ENCODE measurements at places on chromosomes 6 and 20. TPM values are rescaled to one million over a fixed set of nuclear protein-coding genes. Genes with fewer than 3 reads are reported as not detected.

The DOK5 gene
- polyA plus RNA-seq, result 12.3 TPM

- DNase-seq, result no peak
Measured at GRCh38 chr6:41984623-41985022, 43.0 kb upstream of the CCND3 start.

The XRN2 gene
- 44.5 TPM for polyA plus RNA-seq

The ZKSCAN8 gene
- polyA plus RNA-seq, result 5.8 TPM

The SAMD5 gene
- polyA plus RNA-seq, result not detected

- peak; percentile 60 for DNase-seq
Measured at GRCh38 chr20:22686097-22686496, 101.7 kb upstream of the FOXA2 start.

The FAM83C gene
- not detected for polyA plus RNA-seq

The CRYBG1 gene
- 14.9 TPM for polyA plus RNA-seq

DNA sequence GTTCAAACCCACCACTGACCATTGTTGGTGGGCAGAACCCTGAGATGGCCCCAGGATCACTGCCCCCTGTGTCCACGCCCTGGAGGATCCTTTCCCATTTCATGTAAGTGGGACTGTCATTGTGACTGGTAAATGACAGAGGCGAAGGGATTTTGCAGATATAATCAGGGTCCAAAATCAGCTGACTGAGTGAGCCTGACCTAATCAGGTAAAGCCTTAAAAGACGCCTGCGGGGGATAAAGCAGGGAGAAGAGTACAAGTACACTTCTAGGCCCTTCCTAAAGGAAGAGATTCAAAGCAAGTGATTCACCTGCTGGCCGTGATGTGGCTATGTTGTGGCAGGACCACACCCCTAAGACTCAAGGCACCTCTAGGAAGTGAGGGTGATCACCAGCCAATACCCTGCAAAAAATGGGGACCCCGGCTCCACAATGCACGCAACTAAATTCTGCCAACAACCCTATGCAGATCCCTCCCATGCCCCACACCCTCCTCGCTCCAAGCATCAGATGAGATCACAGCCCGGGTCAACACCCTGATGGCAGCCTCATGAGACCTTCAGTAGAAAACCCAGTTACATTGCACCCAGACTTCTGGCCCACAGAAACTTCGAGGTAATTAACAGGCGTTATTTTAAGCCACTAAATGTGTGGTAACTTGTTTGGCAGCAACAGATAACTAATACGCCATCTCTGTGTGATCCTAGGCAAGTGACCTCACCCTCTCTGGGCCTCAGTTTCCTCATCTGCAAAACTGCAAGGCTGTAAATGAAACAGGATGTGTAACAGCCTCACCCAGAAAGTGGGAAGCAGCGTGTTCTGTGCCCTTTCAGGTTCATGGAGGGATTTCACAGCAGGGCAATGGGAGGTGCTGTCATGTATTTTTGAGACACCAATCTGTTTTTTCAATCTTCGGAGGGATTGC is 11.3 kb downstream of the PREX1 start:
- no peak for DNase-seq

DNA sequence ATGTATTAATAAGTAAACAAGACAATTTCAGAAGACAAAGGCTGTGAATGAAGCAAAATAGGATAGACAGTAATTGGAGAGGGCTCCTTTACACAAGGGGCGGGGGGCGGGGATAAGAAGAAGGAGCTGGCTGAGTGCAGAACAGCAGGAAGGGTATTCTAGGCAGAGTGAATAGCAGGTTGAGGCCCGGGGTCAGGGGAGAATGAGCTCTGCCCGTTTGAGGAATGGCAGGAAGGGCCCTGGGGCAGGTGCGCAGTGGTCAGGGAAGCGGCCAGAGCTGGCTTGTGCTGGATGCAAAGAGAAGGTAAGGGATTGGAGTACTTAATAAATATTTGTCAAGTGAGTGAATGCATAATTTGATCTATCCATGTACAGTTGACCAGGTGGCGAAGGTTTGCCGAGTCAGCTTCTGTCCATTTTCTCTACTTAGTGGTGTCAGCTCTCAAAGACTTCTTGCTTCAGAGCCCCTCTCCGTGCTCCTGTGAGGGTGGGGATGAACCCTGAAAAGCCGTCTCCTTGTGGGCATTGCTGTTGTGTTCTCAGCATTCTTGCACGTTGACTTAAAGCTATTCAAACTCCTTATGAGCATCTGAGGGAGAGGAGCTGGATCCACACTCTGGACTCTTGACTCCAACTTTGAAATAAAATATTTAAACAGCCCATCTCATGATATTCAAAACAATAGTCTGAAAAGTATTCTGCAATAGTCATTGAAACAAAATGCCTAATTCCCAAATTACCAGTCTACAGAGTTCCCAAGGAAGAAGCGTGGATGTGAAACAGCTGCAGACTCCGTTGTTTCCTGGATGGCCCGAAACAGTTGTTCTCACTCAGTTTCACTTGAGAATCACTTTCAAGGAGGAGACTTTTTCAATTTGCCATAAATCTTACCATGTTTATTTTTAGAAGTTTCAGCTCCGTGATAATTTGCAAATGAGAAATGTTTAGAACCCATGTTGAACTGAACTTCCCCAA is 105.1 kb downstream of the EDN3 start:
- no peak for DNase-seq

GRCh38 chr6:125798734-125799508 is 8.2 kb downstream of the NCOA7 start:
- DNase-seq, result no peak

Data from SK-N-SH (cell line).